ENCODE measurements at places on chromosomes 7 and 10.

DNA sequence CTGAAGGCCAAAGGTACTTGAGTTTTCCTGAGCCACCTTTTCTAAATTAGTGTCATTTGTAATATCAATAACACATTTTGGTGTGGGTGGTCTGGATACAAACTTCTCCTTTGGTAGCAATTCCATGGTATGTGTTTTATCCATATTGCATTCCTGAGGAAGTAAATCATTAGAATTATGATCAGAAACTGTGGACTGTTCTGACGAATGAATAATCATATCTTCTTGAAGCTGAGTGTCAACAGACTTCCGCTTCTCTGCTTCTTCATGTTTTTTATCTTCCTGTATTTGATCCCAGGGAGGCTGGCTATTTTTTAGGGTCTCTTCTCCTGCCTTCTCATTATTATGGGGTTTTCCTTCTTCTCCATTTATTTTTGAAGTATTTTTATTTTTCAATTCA, 81.4 kb downstream of the NRBF2 start:
- DNase-seq = no peak

DNA sequence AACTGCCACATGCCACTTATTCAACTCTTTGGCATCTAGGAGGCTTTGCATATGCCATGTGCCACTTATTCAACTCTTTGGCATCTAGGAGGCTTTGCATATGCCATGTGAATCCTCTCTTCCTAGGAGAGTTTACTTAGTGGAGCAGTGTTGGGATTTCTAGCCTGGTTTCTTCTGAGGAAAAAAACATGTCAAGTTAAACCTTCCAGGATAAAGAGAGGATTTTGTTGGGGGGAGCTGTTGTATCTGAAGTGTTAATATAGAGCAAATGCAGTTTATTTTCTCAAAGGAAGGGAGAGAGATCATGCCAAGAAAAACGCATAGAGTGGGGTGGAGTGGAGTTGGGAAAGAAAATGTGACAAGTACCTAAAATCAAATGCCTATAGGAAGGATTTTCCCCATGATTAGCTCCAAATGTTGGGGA, 91.5 kb downstream of the MCU start:
- DNase-seq = no peak

DNA sequence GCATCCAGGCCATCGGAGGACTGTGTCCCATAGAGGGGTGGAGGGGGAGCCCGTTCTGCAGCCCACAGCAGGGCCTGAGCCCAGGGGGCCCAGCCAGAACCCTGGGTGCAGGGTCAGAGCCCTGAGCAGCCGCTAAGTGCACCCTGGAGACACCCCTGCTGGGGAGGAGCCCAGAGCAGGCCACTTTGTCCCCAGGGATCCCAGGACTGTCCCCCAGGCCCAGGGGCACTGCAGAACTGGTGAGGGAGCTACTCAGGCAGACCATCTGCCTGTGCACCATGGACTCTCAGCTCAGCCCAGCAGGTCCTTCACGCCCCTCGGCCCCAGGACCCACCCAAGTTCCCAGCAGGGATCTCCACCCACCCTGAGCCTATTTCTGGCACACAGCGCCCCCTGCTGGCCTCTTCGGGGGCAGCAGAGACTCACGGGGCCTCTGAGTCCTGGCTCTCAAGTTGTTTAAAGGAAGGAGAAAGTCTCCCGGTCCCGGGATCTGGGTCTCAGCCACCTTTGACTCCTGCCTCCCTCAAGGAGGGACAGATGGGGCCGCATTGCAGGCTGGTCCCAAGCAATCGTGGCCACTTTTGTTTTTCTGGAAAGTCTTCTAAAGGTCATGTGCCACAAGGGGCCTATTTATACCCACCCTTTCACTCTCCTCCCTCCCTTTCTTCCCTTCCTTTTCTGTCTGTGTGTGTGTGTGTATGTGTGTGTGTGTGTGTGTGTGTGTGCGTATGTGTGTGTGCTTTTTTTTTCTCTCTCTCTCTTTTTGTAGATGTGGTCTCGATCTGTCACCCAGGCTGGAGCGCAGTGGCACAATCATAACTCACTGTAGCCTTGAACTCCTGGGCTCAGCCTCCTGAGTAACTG, 90.3 kb downstream of the MYL10 start:
- no peak for DNase-seq

DNA sequence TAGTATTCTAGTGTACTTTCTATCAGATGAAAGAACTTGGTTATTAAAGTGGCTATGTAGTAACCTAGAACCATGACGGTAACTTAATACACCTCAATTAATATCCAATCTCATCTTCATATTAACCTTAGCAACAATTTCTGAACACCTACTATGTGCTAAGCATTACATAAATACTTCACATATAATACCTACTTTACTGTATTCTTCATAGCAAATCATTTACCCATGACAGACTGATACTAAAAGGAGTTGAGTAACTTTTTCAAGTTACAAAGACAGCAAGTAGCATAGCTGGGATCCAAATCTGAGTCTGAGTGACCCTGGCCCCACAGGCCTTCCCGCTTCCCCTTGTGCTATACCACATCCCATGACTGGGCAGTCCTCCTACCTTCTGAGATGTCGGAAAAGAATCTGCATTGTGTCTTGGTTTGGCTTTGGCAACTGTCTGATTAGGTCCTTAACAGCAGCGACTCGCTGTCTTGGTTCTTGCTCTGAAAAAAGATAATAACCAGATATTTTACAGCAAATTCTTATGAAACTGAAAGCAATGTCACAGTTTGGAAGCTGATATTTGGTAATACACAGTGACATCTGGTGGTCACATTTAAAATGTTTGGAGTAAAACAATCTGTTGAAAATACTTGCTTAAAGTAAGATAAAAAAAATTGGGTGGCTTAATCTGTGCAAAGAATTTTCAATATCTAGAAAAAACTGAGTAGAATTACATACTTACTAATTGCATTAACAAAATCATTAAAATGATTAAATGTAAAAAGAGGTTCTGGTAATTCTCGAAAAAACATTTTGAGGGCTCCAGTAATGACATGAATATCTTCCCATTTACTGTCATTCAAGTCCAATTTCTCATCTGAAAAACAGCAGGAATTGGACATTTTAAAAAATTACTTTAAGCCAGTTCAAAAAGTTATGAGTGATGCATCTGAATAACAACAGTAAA, 120.1 kb downstream of the ARHGAP12 start:
- peak; percentile 16 for DNase-seq

Data from NCI-H2081 (cell line).